T-helper 2 cell (primary cell): ENCODE measurements at places on chromosomes 16 and 17.

GRCh38 chr16:50774960-50775359 lies 33.1 kb downstream of the CYLD start:
- DNase-seq = no peak

GRCh38 chr17:82065193-82065637 lies 389 bp downstream of the DUS1L start:
- DNase-seq = no peak

DNA sequence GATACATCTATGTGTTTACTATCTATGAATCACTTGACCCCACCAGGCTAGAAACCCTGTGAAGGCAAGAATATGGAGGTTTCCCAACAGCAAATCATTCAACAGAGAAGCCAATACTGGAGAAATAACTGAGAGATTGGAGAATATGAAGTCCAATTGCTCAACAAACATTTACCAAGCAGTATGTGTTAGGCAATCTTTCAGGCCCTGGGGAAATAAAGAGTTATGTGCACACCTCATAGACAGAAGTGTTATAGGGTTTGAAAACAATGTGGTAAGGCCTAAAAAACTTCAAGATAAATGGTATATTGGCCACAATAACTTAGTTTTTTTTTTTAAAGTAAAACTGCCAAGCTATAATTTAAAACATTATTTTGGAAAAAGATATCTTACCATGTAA lies 1245.8 kb downstream of the CDH11 start:
- DNase-seq = no peak

GRCh38 chr17:16106161-16106891 lies 106.7 kb downstream of the TTC19 start:
- DNase-seq = no peak

- DNase-seq = no peak
Measured at GRCh38 chr17:13306310-13306962, 288.6 kb upstream of the ELAC2 start.

DNA sequence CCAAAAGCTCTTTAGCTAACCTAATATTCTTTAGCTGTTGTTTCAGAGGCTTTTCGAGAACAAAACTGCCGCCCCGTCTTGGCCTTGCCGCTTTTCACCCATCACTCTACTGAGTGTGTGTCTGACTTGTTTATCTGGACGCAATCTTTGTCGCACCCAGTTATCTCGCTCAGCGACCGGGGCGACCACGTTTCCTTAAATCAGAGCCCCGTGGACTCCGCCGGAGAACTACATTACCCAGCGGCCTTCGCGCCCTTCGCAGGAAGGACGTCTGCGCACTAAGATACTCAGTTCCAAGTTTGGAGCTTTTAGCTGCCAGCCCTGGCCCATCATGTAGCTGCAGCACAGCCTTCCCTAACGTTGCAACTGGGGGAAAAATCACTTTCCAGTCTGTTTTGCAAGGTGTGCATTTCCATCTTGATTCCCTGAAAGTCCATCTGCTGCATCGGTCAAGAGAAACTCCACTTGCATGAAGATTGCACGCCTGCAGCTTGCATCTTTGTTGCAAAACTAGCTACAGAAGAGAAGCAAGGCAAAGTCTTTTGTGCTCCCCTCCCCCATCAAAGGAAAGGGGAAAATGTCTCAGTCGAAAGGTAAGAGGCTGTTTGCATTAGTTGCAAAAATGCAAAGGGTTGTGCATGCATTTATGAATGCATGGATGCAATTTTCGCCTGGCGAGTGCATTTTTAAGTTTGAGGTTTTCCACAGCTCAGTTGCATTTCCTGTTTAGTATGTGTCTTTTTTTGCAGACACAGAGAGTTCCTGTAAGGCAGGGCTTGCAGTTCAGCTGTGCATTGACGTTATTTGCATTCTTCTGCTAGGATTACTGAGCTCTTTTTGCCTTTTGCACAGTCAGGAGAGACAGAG lies at the start of gene MAP2K6:
TSS of gene MAP2K6 (plus strand) at position 290 of the 867 bp plus-strand sequence. CDS start at position 578, 288 bp downstream.
- DNase-seq = peak; percentile 49

DNA sequence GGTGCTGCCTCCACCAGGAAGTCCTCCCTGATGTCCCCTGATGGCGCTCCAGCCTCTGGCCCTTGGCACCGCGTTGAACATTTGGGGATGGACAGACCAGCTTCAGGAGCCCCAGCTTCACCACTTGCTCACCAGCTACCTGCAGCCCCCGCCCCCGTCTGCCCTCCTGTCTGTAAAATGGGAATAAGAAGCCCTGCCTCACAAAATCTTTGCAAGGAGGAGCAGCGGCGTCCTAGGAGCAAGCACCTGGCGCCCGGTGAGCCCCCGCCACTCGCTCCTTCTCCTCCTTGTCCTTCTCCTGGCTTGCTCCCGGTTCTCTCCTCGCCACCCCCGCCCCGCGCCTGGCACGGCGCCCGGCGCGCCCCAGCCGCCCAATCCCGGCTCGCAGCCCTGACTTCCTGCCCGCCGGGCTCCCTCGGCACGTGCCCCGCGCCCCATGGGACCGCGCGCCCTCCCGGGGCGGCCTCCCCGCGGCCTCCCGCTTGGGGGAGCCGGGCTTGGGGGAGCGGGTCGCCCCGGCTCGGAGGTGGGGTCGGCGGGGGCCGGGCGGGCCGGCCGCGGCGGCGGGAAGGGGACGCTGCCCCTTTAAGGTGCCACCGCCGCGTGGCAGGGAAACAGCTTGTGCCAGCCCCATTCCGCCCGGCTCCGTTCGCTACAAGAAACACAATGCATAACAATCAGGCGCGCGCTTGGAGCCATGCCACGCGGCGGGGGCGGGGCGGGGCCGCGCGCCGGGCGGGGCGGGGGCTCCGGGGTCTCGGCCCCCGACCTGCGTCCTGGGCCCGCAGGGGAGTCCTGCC lies 9.1 kb upstream of the PPP1R1B start:
- peak; percentile 37 for DNase-seq

DNA sequence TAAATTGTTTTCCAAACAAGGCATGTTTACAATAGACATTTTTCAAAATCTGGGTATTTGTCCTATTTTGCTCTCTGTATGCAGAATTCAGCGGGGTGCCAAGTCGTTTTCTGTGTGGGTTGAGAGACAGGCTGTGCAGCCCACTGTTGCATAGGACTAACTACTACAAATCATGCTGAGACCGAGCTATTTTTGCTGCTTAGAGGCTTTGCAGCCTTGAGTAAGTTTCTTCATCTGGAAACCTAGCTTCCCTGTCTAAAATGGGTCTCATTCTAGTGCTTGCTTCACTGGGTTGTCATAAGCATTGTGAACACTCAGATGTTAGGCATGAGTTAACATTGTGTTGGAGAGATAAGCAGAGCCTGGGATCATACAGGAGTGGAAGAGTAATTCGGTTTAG lies 1.3 kb downstream of the PRPSAP2 start:
- no peak for DNase-seq

DNA sequence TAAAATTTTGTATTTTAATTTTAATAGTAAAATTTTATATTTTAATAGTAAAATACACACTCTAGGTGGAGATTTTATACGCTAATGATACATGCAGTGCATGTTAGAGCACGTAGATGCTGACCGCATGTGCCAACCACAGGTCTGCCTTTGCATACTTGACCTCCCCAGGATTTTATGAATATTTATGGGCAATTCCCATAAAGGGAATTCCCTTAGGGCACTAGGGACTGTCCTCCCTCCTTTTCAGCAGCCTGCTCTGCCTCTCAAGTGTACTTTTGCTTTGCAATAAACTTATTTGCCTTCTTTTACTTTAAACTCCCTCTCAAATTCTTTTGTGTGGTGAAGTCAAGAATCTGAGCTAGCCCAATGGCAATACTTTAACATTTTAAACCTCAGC lies 217.7 kb upstream of the CDH8 start:
- no peak for DNase-seq

GRCh38 chr17:64786337-64786736 lies 124.2 kb upstream of the SMURF2 start:
- DNase-seq = no peak

DNA sequence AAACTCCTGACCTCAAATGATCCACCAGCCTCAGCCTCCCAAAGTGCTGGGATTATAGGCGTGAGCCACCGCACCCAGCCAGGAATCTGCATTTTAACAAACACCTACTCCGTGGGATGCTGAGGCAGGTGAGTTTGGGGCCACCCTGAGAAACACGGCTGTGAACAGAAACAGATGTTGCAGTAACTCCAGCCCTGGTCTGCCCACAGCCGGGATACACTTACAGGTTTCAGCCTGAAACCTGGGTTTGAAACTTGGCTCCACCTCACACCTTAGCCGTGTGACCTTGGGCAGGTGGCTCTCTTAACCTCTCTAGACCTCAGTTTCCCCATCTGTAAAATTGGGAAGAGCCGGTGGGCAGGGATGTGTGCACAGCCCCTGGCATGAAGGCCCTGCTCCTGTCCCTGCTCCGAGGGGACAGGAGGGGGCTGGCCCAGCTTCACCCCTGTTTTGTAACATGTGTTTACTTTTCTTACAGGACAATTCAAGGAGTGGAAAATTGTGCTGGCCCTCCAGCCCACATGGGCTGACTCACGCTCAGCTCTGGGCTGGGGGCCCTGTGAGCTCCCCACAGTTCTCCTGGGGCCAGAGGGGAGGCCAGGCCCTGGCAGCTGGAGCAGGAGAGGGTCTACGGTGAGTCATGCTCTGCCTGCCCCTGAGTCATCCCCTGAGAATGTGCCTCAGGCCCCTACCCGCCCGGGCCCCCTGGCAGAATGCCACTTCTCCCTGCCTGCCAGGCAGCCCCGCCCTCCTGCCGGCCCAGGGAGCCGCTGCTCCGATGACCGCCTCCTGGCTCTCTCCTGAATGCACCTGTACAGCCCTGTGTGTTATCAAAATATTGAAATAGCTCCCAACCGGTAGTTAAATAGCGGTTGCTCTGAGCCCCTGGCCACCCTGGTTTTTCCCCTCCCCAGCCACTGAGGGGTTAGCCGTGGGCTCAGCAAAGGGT lies 7.7 kb upstream of the PPL start:
- DNase-seq = no peak

DNA sequence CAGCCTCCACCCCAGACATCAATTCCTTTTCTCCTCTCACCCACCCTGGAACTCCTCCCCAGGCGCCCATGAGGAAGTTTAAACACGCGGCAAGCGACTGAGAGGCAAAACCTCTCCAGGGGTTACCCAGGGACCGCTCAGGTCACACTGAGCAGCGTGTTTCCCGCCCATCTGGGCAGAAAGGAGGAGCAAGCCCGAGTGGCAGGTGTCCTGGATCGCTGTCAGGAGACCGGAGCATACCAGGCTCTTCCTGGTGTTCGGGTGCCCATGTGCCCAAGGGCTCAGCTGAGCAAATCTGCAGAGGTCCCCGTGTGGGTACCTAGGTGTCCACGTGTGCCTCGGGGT lies 491 bp downstream of the SLC25A19 start:
- DNase-seq = no peak

DNA sequence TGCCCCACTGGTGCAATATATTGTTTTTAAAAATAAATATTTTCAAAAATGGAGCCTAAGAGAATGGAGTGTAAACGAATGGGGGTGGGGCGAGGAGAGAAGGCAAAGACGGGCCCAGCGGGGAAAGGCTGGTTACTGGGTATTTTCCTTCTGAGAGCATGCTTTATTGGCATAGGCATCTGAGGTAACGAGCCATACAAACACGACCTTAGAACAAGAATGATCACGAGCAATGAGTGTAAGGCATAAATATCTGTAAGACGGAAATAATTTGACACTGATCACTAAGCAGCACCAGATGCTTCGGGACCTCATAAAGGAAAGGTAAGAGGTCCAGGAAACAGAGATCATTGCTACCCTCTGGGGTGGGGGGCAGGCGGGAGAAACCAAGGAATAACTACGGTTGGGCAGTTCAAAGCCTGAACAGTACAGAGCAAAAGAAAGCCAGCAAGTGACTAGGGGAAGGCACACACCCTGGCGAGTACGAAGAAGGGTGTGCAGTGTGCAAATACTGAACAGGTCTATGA lies 959 bp downstream of the SSH2 start:
- no peak for DNase-seq

- no peak for DNase-seq
Measured at GRCh38 chr17:20266806-20267458, 200.4 kb downstream of the LGALS9B start.

DNA sequence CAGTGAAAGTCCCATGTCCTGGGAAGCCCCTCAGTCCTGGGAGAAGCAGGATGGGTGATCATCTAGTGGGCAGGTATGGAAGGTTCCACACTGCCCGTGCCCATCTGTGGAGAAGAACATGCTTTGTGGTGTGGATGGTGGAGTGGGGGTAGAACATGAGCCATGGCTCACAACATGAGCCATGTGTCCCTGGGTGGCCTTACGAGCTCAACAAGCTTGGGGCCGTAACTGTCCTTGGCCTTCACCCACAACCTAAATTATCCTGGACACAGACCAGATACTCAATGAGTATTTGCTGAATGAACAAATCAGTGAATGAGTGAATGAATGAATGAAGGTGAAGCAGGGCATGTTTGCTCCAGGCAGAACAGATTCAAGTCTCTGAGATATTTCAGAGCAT lies 13.5 kb downstream of the SOX8 start:
- DNase-seq = no peak

GRCh38 chr17:62965174-62965685 lies 805 bp upstream of the TANC2 start:
- peak; percentile 94 for DNase-seq

DNA sequence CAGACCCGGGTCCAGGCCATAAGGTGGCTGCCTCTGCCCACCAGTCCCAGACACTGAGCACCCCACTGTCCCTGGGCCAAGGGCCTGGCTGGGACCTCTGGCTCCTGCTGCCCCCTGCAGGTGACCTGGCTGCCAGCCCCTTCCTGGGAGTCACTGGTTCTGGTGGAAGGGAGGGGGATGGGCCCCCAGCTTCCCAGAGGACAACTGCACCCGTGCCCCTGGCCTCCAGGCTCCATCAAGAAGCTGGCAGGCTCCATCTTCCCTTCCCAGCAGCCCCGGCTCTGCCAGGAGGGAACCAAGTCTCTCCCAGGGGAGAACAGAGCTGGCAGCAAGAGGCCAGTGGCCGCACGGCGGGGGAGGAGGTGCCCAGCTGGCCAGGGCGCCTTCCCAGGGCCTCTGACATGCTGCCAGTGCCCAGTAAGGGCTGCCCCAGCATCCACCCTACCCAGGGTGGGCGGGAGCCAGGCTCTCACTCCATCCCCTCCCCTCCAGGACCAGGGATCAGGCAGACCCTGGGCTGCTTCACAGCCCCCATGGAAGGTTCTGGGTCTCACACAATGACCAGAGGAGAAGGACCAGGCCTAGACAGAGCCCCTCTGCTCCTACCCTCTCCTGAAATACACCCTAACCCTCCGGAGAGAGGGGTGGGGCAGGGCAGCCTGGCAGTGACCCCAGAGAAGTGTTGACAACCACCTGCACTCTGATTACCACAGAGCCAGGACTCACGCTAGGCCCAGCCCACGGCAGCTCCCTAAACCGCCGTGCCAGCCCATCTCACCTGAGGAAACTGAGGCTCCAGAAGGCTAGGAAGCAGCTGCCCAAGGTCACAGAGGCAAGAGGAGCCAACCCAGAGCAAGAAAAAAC lies 3.6 kb downstream of the CLUH start:
- no peak for DNase-seq
